Effector memory CD4-positive, alpha-beta T cell (primary cell): ENCODE measurements at places on chromosomes 6 and 20.

GRCh38 chr6:107653861-107654394 is 164.0 kb downstream of the SOBP start:
- no peaks in the 10 kb centered on the region for H3K36me3 ChIP-seq
- no peaks in the 10 kb centered on the region for H3K27me3 ChIP-seq
- DNase-seq = no peak

DNA sequence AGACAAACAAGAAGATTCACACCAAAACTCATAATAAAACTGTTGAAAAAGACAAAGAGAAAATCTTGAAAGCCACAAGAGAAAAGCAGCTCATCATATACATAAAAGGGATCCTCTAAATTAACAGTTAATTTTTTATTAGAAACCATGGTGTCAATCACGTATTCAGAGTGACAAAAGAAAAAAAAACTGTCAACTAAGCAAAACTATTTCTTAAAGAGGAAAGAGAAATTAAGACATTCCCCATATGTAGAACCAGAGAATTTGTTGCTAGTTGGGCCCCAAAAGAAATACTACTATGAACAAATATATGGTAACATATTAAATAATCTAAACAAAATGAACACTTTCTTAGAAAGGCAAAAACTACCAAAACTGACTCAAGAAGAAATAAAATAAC is 74.3 kb upstream of the TENT5A start:
- H3K27me3 ChIP-seq = no peaks in the 10 kb centered on the region
- no peak for DNase-seq
- no peak overlapping the region for H3K27ac ChIP-seq
- H3K36me3 ChIP-seq = no peaks in the 10 kb centered on the region
- no peak overlapping the region for H3K4me3 ChIP-seq
- H3K4me1 ChIP-seq = no peaks in the 10 kb centered on the region

DNA sequence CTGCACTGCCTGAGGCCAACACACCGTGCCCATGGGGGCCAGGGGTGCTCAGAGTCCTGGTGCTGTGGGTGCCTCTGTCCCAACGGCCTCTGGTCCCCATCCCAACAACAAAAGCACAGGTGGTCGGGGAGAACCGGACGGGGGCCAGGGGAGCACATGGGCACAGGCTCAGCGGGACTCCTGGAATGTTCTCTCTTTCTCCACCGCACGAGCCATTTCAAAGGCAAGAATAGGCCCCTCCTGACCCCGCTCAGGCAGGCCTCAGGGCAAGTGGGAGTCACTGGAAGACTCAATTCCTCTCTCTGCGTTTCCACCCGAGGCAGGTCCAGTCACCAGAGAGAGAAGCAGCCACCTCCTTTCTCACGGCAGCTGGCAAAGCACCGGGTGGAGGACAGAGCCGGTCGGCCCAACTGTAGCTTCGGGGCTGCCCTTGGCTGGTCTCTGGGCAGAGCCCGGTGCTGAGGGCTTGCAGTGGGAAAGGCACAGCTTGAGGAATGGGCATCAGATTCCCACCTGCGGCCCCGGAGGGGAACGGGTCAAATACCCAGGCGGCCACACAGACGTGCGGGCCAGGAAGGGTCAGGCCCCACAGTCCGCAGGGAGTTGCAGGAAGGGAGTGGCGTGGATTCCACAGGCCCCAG is 55.2 kb downstream of the KCNQ2 start:
- DNase-seq = no peak
- no peak overlapping the region for H3K27ac ChIP-seq
- H3K27me3 ChIP-seq = peaks cover 3% of the 10 kb centered on the region
- H3K4me1 ChIP-seq = no peaks in the 10 kb centered on the region
- no peak overlapping the region for H3K4me3 ChIP-seq
- H3K36me3 ChIP-seq = no peaks in the 10 kb centered on the region

- no peaks in the 10 kb centered on the region for H3K36me3 ChIP-seq
- DNase-seq = no peak
- H3K4me1 ChIP-seq = peaks cover 14% of the 10 kb centered on the region
- H3K27ac ChIP-seq = peak overlapping the region; percentile 93
- H3K27me3 ChIP-seq = no peaks in the 10 kb centered on the region
These were observed 624 bp upstream of the TJAP1 start for GRCh38 chr6:43476746-43477145.

DNA sequence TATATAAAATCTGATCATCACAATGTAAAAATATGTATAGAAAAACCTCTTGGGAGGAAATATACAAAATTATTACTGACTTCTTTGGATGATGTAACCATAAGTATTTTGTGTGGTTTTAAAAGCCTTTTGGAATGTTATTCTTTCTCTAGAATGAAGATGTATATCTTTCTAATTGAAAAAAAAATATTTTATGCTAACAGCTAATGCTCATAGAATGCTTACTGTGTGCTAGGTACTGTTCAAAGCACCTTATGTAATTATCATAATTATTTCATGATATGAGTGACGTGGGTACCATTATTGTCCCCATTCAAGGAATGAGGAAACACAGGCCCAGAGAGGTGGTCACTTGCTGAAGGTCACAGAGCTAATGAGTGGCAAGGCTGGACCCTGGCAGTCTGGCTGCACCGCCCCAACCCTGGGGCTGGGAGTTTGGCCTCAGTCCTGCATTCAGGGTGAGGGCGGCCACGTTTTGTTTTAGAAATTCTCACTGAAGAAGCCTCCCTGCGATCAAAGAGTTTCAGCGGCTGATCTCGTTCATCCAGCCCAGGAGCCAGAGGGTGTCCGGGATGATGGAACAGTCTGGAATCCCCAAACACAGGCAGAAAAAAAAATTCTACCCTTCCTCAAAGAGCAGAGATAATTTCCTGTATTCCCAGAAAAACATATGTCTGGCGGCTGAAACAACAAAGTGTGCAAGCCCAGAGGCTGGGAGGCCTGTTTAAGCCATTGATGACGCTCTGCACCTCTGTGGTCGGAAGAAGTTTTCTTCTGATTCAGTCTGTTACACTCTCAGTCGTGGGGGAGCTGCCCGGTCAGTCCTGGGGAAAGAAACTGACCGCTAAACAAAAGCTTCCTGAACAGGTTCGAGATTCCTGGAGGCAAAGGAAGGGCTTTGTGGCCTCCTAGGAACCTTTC is 37.3 kb downstream of the TFEB start:
- H3K4me3 ChIP-seq = no peak overlapping the region
- no peak for DNase-seq
- H3K27me3 ChIP-seq = no peaks in the 10 kb centered on the region
